Foreskin fibroblast (primary cell): ENCODE measurements at places on chromosomes 13 and 19.

DNA sequence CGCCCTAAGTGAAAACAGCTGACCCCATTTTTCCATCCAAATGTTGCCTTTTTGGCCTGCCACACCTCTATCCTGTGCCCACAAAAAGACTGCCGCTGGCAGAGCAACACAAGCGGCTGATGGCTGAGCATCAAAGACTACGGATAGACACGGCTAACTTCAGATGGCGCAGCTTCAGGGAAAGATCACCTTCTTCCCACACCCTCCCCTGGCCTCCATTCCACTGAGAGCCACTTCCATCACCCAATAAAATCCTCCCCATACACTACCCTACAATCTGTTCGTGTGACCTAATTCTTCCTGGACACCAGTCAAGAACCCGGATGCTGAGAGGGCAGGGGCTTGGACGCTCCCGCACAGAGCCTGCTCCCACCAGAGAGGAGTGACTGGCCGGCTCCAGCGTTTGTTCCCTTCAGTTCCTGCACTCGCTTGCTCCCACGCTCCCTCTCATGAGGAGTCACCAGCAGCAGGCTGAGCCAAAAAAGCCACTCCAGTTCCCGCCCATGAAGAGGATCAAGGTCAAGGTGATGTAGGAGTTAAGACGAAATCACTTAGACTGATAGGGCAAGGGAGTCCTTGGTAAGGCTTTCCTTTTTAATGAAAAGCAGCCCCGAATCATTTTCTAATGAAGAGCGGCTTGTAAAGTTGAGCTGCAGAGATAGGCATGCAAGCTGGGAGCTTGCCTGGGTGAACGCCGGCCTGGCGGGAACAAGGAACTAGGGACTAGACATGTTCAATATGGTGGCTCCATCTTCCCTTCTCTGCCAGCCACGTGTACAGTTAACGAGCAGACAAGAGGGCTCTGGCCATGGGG lies 35.7 kb downstream of the TSKS start:
- DNase-seq = peak; percentile 79

DNA sequence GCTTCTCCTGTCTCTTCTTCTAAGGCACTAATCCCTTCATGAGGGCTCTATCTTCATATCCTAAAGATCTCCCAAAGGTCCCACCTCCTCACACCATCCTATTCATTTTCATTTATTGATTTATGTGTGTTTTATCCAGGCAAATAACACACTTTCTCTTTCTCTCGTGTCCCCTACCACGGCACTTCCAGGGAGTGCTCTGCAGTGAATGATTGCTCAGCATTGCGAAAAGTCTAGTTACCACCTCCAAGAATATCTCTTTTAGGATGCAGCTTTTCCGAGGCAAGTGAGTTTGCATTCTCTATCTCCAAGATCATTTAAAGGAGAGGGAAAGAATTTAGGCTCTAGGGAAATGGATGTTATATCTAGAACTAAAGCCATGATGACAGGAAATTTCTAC lies 101.7 kb downstream of the MIPEP start:
- peak; percentile 34 for DNase-seq

DNA sequence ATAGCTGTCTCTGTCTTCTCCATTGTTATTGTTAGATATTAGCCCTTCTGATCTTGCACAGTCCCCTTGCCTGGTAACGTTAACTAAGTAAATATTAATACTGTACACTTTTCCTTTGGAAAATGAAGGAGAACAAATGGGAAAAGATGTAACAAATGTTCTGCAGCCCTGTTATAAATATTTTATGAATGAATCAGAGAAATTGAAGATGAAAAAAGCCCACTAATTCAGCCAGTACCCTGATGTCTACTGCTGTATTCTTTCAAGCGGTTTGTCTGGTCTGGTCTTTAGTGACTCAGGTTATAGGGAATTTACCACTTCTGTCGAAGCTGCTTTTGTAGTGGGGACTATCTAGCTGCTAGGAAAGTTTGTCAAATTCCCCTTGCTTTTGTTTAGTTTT lies 121.0 kb downstream of the COG6 start:
- DNase-seq = peak; percentile 74

DNA sequence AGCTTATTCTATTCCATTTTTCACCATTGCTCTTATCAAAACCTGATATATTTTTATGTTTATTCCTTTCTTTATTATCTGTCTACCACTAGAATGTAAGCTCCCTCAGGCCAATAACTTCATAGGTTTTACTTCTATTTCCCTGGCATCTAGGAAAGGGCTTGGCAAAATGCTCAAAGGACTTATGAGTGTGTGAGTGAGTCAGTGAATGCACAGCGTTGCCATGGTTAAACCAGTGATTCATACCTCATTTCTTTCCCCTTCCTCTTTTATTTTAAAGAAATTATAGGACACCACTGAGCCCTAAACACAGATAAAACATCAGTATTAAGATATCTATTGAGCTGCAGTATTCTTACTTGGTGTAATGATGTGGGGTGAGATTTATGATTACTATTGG lies 162.1 kb downstream of the GPC6 start:
- peak; percentile 75 for DNase-seq

DNA sequence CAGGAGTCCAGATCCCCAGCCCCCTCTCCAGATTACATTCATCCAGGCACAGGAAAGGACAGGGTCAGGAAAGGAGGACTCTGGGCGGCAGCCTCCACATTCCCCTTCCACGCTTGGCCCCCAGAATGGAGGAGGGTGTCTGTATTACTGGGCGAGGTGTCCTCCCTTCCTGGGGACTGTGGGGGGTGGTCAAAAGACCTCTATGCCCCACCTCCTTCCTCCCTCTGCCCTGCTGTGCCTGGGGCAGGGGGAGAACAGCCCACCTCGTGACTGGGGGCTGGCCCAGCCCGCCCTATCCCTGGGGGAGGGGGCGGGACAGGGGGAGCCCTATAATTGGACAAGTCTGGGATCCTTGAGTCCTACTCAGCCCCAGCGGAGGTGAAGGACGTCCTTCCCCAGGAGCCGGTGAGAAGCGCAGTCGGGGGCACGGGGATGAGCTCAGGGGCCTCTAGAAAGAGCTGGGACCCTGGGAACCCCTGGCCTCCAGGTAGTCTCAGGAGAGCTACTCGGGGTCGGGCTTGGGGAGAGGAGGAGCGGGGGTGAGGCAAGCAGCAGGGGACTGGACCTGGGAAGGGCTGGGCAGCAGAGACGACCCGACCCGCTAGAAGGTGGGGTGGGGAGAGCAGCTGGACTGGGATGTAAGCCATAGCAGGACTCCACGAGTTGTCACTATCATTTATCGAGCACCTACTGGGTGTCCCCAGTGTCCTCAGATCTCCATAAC lies at the start of gene APOE:
TSS of gene APOE (plus strand) at position 360 of the 724 bp plus-strand sequence. CDS start 829 bp downstream, outside the sequence.
- no peak for DNase-seq

DNA sequence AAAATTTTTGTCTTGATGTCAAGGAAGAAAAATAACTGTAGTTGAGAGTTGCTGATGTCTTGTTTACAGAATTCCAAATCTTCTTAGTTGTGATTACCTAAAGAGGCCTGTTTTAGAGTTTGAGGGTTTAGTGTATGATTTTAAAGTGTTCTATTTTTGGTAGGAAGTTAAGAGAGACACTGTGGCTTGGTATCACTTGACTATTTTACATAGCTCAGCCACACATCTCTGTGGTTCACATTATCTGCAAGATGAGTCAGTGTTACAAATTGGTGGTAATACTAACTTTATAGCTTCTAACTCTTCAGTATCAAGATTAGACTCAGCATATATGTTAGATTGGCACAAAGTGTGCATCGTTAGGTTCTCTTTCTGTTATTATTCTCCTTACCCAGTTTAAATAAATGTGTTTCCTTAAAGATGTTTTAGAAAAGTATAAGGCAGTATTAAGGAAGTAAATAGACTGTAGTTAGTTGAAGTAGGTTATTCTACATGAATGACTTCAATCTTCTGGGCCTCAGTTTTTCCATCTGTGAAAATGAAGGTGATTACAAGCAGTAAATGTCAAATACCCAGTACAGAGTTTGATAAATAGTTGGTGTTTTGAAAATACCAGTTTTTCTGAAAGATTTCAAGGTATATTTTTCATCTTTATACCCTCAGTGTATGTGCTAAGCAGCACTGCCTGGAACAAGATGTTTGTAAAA lies 33.4 kb downstream of the COG6 start:
- DNase-seq = no peak

DNA sequence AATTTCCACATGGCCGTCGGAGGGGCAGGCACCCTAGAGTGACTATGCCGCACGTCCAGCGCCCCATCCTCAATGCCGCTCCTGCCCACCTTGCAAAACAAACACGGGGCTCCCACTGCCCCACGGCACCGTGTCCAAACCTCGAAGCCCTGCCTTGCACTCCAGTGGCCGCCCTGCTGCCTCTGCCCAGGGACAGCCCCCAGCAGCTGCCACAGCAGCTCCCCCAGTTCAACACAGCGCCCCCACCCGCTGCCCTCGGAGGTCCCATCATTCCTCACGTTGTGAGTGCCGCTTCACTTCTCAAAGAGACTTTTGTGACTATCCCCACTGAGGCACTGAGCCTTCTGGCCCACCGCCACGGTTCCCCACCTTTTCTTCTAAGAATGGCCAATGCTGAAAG lies 22.3 kb upstream of the TMEM160 start:
- no peak for DNase-seq

- DNase-seq = peak; percentile 90
These were observed 14.7 kb downstream of the TLE5 start for GRCh38 chr19:3047496-3048189.

GRCh38 chr19:50315773-50316448 lies 13.3 kb downstream of the KCNC3 start:
- no peak for DNase-seq

- no peak for DNase-seq
These were observed 18.2 kb downstream of the CRX start for GRCh38 chr19:47839913-47840312.

GRCh38 chr13:79457948-79458347 lies 23.0 kb upstream of the NDFIP2 start:
- peak; percentile 81 for DNase-seq

DNA sequence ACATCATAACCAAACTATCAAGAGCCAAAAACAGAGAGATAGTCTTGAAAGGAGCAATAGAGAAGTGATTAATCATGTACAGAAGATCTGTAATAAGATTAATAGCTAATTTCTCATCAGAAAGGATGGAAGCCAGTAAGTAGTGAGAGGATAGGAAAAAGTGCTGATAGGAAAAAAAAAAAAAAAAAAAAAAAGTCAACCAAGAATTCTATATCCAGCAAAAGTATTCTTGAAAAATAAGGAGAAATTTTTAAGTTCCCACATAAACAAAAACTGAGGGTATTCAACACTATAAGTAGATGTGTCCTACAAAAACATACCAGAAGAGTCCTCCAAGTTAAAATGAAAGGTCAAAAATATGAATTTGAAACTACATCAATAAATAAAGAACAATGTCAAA lies 218.7 kb upstream of the GPC6 start:
- DNase-seq = no peak

DNA sequence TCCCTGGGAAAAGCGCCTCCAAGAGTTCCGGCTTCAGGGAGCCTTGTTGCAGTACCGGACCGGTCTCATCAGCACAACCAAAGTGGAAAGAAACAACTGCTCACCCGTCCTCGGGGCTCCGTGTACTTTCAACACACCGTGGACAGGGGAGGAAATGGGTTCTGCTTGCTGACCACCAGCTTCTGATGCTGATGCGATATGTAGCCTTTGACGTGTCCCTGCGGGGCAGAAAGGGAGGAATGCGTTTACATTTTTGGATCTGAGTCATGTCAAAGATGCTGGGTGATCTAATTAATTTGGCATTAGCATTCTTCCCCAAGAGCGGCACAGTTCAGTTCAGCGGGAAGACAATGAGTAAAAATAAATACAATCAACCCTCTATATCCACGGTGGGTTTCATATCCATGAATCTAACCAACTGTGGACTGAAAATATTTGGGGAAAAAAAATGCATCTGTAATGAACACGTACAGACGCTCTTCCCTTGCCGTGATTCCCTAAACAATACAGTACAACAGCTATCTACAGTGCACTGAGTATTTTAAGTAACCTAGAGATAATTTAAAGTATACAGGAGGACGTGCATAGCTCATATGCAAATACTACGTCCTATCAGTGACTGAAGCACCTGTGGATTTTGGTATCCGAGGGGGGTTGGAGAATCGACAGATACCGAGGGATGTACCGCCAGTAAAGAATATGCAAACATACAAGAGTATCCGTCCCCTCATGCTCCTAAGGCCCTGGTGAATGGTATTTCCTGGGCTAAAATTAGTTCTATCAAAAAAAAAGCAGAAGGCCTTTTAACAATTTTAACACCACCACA lies 19.8 kb downstream of the PROZ start:
- DNase-seq = peak; percentile 92

DNA sequence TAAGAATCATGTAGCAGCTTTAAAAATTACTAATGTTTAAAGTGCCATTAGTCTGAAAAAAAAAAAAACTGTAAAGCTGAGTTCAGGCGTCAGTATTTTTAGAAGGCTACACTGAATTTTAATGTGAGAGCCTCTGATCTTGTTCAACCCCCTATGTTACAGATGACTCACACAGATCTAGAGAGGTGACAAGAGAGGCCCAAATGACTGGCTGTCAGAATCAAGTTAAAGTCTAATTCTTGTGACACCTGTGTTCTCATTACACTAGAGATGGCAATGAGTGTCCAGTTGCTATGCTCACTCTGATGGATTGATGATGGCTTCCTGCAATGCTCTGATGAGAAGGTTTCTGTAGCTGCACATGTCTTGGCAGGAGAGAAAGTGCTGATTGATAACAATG lies 203.5 kb upstream of the OBI1 start:
- DNase-seq = no peak

DNA sequence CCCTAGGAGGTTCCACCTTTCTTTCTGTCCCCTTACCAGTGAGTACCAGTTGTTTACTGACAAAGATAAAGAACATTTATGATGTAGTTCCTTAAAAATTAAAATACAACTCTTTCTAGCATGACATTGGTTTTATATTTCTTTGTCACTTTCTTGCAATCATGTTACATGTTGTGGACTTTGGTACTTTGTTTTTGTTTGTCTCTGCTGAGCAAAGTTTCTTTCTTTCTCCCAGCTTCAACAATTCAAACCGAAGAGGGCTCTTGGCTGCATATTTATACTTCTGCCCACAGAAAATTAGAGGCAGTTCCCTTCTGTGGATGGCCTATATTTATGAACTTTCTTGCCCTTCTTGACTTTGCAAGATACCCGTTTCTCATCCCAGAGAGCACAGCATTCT lies 201.2 kb downstream of the MTUS2 start:
- DNase-seq = no peak

DNA sequence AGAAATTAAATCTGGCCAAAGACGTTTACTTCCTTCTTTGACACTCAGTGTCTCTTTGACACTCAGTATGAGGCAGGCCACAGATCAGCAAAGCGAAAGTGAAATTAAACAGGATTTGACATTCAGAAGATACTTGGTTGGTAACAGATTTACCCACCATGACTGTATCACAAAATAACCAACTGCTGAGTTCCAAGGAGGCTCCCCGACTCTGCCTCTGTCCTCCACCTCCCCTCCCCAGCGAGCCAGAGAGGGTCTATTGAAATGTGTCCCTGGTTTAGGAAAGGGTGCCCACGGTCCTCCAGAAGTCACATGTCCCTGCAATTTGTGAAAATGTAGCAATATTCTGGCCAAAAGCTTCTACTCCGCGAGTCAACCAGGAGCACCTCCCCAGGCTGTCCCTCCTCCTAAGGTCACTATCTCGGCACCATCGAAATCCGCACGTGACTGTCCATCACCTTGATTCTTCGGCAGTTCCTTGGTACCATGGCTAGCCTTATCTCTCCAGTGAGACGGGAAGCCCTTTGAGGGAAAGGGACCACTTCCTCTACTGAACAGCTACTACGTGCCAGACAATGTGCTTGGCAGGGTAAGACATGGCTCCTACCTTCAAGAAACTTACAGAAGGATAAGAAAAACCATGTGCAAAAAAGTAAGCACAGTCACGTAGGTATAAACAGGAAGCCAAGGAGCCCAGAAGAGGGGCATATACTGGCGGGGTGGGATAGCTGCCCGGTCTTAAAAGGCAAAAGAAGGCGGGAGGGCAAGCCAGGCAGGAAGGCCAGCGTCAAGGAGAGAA lies 1.5 kb downstream of the N4BP2L1 start:
- peak; percentile 2 for DNase-seq

GRCh38 chr13:90757127-90757680 lies 590.3 kb upstream of the MIR17HG start:
- no peak for DNase-seq
